Activated CD8-positive, alpha-beta memory T cell treated with anti-CD3 and anti-CD28 coated beads for 4 hours (primary cell): ENCODE measurements at places on chromosomes 11 and 22.

DNA sequence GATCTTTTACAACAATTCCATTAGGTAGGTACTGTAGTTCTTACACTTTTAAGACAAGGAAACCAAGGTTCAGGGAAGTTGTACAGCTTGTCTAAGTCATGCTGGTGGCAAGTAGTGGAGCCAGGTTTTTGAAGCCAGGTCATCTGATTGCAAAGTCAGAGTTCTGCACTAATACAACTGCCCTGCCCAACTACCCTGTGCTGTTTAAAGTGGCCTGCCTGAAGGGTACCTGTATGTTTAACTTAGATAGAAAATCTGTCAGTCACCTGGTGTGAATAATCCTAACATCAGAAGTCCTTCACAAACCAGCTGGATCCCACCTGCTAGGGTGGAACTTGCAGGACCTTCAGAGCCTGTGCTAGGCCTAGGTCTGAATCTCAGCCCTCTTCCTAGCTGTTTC, 44.2 kb downstream of the ARFGAP2 start:
- no peak for DNase-seq

GRCh38 chr11:33742249-33742851, 6.1 kb upstream of the CD59 start:
- no peak for DNase-seq

DNA sequence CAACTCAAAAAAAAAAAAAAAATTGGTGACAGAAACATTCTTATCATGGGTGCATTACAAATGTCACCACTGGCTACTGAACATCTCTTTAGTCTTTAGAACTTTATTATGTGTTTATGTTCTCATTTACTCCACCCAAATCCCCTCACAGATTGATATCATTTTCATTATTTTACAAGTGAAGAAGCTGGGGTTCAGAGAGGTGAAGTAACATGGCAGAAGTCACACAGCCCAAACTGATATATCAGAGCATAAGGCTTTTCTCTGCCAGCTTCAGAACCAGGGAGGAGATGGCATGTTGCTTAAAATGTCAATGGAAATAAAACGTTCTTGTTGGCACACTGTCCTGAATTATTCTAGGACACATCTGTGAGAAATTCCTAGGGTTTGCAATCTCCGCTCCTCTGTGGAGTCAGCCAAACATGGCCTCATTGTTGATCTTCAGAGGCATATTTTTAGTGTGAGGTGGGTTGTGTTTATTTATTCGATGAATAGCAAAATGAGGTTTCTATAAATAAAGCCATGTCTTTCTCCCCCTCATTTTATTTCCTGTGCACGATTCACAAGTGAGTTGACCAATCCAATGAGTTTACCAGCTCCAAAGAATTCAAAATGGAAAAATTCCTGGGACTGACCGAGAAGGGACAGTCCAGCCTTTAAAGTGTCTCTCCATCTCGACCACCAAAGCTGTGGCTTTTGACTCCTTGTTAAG, 72.9 kb upstream of the ANO1 start:
- DNase-seq = no peak

DNA sequence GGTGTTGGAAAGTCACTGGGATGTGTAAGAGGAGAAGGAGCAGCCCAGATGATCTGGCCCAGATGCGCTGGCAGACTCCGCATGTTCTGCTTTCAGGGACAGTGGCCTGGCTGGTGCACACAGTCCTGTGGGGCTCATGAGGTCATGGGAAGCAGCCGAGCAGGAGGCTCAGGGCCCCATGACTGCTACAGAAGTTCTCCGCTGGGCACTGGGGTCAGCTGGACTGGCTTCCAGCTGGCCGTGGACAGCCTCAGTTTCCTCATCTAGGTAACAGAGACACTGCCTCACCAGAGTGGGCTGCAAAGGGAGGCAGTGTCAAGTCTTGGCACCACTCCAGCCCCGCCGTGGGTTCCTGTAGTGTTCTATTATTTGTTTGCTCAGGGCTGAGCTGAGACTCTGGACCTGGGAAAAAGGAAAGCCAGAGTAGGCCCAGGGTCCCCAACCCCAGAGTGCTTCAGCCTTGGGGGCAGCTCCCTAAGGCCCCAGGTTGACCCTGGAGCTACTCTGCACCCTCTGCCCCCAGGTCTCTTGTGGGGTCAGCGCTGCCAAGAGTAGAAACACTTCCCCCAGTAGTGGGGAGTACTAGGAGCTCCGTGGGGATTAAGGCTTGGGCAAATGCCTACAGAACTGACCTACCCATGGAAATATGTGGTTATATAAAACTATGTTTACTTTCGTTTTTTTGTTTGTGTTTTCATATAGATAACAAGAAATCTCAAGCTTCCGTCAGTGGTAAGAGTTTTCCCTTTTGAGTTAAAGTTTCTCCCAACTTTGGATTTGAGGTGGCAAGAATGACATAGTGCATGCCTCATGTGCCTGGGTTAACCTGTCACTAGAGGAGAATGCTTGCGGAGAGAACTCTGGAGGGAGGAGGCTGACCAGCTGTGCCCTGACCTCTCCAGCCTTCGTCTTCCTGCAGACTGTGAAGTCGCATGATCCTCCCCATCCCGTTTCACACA, 45.3 kb downstream of the MED15 start:
- no peak for DNase-seq

DNA sequence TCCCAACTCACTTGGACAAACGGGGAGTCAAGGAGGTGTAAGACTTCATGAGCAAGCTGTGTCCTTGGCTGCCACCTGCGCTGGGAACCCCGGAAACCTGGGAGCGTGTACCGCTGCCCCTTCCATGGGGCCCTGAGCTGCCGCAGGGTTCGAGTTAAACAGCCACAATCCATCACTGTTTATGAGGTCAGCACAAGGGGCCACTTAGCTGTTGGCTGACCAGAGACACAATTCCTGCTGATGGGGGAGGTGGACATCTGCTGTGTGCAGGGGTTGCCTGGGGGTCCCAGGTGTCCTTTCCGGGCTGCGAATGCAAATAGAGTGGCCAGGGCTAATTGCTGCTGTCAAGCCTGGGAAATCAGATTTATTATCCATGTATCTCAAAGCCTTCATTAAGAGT, 549.3 kb downstream of the BRD1 start:
- DNase-seq = no peak

DNA sequence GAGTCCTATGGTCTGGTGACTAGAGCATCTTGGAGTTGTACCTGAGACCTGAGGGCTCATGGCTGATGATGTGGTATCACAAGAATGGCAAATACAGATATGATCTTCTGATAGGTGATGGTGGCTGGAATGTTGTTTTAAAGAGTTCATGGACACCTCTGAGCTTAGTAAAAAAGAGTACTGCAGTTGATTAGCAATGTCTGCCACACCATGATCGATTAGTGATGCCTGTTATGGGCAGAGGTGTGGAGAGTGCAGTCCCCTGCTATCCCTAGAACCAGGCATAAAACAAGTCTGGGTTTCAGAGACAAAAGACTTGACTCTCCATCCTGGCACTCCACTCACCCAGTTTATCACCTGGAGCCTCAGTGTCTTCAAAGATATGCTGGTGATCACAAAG, 1.4 kb upstream of the BATF2 start:
- DNase-seq = no peak

DNA sequence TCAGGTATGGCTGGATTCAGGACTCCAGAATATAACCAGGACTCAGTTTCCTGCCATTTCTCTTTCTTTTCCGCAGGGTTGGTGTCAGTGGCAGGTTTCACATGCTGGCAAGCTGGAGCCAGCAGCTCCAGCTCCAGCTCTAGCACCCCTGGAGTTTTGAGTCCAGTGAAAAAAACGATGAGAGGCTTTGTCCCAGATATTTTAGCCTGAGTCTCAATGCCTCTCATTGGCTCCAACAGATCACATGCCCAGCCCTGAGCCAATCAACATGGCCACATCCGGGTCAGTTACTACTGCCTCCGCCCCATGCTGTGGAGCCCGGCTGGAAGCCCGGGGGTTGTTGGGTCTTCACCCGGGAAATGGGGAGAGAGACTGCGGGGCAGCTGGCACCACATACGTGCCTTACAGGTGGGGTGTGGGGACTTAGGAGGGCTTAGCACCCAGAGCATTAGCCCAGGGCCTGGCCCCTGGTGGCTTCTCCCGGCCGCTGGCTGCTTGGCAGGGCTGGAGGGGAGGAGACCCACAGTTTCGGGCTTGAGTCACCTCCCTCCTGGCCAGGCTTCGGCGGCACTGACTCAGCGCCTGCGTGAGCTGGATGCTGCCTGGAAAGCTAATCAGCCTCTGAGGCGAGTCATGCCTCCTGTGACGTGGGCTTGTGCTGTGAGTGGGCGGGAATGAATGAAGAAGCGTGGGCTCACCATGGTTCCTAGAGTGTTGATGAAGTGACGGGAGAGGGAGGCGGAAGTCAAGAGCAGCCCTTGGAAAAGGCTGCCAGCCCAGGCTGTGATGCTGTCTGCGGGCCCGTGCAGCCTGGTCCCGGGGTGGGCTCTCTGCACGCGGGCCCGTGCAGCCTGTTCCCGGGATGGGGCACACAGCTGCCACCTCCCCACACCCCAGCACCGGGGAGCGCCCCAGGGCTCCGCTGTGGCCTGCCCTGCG, 15.3 kb upstream of the MRTFA start:
- DNase-seq = peak; percentile 59

DNA sequence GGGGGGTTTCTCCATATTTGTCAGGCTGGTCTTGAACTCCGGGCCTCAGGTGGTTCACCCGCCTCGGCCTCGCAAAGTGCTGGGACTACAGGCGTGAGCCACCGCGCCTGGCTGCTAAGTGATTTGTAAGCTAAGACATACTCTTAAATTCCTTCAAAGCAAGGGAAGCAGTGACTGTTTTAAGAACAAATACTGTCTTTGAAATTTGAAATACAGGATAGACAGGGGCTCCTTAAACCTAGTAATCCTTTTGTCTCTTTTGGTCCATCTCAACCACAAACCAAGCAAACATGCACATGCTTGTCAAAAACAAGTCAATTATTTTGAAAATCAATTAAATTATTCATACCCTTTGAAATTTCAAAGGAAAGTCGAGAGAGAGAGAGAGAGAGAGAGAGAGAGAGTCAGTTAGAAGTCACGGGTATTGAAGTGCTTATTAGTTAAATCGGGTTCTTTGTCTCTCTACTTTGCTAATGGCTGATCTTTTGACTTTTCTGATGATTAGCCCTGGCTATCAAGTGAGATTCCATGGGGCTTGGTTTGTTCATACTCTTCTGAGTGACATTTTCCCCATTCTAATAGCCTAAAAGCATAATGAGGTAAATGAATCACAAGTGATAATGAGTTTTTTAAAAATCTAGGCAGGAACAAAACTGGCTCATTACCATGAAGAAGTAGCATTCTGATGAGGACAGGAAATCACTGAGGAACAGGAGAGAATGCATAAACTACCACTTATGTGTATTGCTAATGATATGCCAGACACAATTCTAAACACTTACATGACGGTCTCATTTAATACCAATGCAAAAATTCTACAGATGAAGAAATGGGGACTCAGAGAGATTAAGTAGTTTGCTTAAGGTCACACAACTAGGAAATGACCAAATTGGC, 48.0 kb downstream of the MCHR1 start:
- no peak for DNase-seq
